ENCODE measurements at places on chromosomes 7 and 10.

DNA sequence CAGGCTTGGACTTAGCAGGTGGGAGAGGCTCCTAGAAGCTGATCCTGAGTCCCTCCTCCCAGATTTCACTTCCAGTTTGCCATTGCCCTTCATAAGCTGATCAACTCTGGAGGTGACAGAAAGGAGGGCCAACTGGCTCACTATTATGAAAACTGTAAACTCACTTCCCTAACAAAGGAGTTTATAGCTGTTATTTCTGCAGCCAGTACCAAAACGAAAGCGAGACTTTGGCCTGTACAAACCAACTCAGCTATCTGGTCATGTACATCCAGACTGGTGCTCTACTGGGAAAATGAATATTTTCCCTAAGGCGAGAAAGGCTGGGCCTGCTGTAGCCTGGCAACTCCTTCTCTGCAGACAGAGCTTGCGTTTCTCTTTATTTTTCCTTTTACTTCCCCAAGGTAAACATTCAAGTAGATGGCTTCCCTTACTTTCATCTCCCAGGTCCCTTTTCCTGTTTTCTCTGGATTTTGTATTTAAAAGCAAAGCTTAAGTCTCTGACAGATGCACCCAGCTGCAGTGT lies 54.7 kb downstream of the GALNT17 start:
- no peak for DNase-seq

GRCh38 chr10:78408671-78409472 lies 375.2 kb downstream of the RPS24 start:
- DNase-seq, result no peak

- peak; percentile 100 for DNase-seq
Measured at GRCh38 chr10:69061305-69062161, 26.4 kb upstream of the SRGN start.

- no peak for DNase-seq
Measured at GRCh38 chr10:96637709-96638108, 50.9 kb upstream of the TM9SF3 start.

DNA sequence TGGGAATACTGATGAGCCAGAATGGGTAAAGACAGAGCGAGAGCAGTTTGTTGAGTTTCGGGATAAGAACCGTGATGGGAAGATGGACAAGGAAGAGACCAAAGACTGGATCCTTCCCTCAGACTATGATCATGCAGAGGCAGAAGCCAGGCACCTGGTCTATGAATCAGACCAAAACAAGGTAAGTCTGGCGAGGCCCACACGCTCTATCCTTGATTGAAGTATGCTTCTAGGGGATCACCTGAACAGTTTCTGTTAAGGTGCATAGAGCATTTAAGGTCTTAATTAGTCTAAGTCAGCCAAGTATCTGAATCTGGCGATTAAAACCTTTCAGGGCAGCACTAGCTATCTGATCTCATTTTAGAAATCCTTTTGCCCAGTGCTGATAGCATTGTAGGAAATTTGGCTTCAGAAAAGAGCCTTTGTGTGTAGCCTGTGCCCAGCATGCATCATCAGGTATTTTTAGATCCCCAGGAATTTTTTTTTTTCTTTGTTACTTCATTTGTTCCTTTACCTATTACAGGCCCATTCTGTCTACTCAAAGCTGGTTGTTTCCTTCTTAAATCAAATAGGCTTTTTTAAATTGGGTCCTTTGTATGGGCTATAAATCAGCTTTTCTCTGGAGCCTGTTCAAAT lies 8.0 kb downstream of the OPN1SW start:
- no peak for DNase-seq

DNA sequence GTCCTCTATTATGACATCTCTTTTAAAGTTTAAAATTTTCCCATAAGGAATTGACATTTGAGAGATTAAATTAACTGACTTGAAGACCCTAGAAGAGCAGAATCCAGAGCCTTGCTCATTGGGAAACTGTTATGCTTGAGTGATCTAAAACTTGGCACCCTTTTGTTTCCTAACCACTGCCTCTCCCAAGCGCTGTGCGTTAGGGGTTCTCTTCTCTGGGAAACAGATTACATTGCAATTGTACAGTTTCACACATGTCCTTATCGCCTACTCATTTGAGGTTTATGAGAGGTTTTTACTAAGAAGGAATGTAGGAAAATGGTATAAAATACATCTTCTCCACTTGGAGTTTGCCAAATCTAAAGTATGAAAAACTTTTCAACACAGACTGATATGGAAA lies 126.8 kb upstream of the AMPH start:
- no peak for DNase-seq

DNA sequence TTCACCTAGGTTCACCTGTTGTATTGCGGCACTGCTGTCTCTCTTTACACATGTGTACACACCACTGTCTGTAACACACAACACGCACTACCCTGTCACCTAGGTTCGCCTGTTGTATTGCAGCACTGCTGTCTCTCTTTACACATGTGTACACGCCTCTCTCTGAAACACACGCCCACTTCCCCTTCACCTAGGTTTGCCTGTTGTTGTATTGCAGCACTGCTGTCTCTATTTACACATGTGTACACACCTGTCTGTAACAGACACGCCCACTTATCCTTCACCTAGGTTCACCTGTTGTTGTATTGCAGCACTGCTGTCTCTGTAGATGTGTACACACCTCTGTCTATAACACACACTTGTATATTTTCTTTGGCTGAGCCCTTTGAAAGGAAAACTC lies 51.5 kb downstream of the WDR37 start:
- no peak for DNase-seq

DNA sequence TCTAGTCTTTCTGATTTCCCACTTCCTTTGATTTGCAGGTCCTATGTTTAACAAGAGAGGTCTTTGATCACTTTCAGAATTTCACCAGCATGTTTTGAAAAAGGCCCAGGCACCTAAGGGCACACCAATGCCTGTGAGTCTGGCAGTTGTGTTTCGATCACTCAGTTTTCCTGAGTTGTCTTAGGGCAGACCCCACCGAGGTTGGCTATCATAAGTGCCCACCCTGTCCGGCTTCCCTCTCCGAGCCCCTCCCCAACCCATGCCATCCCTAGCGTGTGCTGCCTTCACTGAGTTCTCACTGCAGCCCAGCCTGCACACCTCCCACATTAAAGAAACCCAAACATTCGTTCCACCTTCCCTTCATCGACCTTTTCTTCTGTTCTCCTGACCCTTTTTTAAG lies 257.9 kb downstream of the GRID1 start:
- no peak for DNase-seq

GRCh38 chr7:107824858-107825257 lies 21.8 kb upstream of the SLC26A3 start:
- no peak for DNase-seq

DNA sequence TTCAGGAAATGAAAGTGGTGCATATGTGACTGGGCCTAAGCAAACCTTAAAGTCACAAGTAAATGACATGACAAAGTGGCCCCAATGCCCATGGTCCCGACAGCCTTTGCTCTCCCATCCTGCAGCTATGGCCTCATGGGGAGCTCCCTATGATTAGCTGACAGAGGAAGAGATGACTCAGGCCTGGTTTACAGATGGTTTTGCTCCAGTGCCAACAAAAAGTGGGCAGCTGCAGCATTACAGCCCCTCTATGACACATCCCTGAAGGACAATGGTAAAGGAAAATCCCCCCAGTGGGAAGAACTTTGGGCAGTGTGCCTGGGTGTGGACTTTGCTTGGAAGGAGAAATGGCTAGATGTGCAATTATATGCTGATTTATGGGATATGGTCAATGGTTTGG lies 105.1 kb upstream of the ADCY1 start:
- no peak for DNase-seq

DNA sequence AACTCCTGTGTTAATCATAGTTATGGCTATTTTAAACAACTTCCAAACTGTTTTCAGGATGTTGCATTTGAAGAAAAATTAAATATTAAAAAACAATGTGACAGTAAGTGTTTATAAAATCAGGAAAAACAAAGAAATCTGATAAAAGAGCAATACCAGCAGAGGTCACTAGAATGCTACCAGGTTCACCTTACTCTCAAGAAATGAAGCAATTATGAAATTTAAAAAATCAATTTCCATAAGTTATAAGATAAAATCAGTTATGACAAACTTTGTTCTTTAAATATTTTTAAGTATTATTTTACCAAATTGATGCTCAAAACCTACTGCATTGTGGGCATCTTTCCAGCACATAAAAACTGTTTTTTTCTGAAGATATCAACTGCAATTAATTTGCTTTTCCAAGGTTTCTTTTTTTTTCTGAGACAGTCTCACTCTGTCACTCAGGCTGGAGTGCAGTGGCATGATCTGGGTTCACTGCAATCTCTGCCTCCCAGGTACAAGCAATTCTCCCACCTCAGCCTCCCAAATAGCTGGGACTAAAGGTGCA lies 50.7 kb upstream of the RHEB start:
- DNase-seq, result peak; percentile 48

- DNase-seq, result no peak
Measured at GRCh38 chr7:89908736-89909135, 245.5 kb upstream of the STEAP1 start.

GRCh38 chr7:15326044-15326644 lies 235.7 kb downstream of the AGMO start:
- DNase-seq, result peak; percentile 40

- peak; percentile 34 for DNase-seq
Measured at GRCh38 chr10:91410638-91411371, 661 bp downstream of the HECTD2 start.
